ENCODE measurements at places on chromosomes 7 and 10. TPM values are rescaled to one million over a fixed set of nuclear protein-coding genes. Genes with fewer than 3 reads are reported as not detected.

The GIMAP4 gene
- not detected for total RNA-seq

The GFRA1 gene
- total RNA-seq: under 0.01 TPM

The MRC1 gene
- 0.11 TPM for total RNA-seq

The WIPF3 gene
- total RNA-seq: 0.39 TPM

The DOCK1 gene
- total RNA-seq: 124 TPM

The NME8 gene
- total RNA-seq: not detected

The CHRM2 gene
- 0.11 TPM for total RNA-seq

The PDZD7 gene
- 1.2 TPM for total RNA-seq

All from placental epithelial cell (primary cell).